ENCODE measurements at places on chromosomes 3 and 15.

GRCh38 chr3:25826510-25826909 is 36.6 kb downstream of the OXSM start:
- no peak for DNase-seq

GRCh38 chr3:173891272-173892100 is 493.9 kb downstream of the NLGN1 start:
- DNase-seq: no peak

- DNase-seq: peak; percentile 3
These were observed 90.8 kb downstream of the ZPLD1 start for GRCh38 chr3:102525624-102526023.

- DNase-seq: no peak
These were observed 33.1 kb upstream of the FOXP1 start for GRCh38 chr3:71616571-71617021.

- no peak for DNase-seq
These were observed 29.8 kb upstream of the MUC13 start for GRCh38 chr3:124964387-124964786.

DNA sequence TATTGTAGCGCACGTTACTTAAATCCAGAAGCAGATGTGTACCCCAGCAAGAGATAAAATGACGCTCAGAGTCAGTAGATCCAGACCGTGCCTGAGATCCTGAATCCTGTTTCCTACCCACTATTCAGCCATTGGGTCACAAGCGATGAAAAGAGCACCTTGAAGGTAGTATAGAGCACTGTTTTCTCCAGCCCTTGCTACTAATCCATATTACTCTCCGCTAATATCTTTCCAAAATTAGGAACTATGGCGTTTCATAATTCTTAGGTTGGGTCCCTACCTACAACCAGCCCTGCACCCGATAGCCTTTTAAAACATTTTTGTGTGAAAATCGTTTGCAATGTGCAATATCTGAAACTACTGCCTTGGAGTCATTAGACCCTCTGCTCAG is 596 bp downstream of the BTD start:
- DNase-seq: no peak

- DNase-seq: no peak
These were observed 51.0 kb downstream of the PLCL2 start for GRCh38 chr3:16935781-16936180.

- no peak for DNase-seq
These were observed 51.0 kb upstream of the ATP1B3 start for GRCh38 chr3:141825216-141826011.

DNA sequence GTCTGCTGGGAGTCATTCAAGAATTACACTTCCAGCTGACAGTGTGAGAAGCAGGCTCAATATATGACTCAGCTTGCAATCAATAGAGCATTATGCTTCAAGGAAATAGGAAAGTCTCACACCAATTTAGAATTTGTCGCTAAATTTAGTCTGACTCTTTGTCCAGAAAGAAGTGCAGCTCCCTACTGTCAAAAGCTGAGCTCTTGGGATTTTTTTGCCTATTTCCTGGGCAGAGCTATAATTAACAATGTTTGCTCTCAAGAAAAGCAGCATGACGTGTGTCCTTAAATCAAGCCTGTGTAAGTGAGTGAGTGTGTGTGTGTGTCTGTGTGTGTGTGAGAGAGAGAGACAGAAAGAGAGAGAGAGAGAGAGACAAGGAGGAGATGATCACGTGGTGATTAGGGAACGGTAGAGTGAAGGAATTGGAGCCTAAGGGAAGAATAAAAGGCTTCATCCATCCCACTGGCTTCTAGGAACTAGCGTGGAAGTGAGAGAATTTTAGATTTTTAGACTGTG is 16.4 kb upstream of the SLC35G2 start:
- DNase-seq: peak; percentile 42

GRCh38 chr15:63061975-63062374 is 19.4 kb downstream of the TPM1 start:
- DNase-seq: no peak

DNA sequence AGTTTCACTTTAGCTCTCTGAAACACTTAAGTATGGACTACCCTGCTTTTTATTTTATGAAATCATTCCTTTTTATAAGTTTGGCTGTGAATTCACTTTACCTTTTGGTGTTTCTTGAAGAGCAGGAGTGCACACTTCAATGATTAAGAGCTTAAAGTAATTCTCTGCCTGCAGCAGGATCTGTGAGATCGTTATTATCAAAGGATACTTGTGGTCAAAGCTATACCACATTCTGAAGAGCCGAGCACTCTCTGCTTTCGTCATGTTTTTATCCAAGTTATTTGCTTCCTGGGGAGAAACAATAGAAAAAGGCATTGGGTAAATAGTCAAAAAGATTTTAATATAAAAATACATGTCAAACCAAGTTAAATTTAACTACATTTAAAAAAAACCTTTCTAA is 243.7 kb downstream of the CHST2 start:
- DNase-seq: peak; percentile 44

- DNase-seq: peak; percentile 55
These were observed 52.9 kb downstream of the BSN start for GRCh38 chr3:49607105-49607591.

- peak; percentile 80 for DNase-seq
These were observed 3.5 kb downstream of the MYD88 start for GRCh38 chr3:38141952-38142273.

GRCh38 chr15:80773122-80773551 is 6.0 kb upstream of the CEMIP start:
- DNase-seq: no peak

DNA sequence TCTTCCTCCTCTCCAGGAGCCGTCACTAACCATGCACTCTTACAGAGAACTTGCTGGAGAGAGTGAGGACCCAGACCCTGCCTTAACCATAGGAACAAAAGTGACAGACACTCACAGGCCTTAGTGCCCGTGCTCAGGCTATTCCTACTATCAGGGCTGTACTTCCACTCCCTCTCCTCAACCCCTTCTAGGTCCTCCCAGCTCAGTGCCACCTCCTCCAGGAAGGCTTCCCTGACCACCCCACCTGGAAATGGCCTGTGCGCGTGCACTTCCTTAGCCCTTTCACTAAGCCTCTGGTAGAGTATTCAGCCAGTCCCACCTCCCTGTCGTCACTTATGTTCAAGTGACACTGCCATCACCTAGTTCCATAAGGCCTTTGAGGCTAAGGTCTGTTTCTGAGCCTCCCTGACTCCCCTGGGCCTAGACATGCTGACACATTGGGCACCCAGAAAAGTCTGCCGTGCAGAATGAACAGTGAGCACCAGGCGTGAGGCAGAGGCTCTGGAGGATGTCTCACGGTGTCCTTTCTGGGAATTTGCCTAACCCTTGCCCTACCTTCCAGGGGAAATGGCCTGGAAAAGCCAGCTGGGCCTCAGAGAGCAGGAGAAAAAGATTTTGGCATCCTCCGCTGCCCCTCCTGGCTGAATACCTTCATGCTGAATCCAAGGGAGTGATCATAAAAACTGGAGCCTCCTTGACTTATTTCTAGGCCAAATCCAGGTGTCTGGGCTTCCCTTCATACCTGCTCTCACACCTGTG is 108.6 kb upstream of the SMAD3 start:
- peak; percentile 22 for DNase-seq

GRCh38 chr15:85556618-85556895 is 176.2 kb downstream of the AKAP13 start:
- no peak for DNase-seq

- peak; percentile 26 for DNase-seq
These were observed 8.8 kb downstream of the NECTIN3 start for GRCh38 chr3:111080413-111080812.

DNA sequence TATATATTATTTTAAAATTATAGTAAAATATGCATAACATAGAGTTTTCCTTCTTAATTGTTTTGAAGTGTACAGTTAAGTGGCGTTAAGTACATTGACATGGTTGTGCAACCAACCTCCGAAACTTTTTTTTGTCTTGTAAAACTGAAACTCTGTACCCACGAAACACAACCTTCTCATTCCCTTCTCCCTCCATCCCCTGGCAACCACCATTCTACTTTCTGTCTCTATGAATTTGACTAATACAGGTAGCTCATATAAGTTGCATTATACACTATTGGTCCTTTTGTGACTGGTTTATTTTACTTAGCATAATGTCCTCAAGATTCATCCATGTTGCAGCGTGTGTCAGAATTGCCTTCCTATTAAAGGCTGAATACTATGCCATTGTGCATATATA is 179.4 kb downstream of the SATB1 start:
- DNase-seq: no peak

DNA sequence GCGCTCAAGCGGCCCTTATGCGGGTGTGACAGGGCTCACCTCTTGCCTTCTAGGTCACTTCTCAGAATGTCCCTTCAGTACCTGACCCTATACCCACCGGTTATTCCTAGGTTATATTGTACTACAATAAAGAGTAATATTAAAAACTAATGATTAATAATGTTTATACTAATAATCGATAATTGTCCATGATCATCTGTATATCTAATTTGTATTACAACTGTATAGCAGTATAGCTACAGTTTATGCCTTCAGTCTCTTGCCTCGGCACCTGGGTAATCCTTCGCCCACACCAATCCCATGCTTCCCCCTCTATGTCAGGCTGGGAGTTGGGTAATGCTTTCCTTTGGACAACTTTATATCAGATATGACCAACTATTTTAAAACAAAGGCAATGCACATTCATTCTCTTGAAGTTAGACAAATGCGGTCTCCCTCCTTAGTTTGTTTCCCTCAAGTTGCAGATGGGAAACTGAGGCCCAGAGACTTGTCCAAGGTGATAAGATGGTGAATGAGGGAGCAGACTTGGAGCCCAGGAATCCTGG is 3.4 kb downstream of the FAH start:
- no peak for DNase-seq

DNA sequence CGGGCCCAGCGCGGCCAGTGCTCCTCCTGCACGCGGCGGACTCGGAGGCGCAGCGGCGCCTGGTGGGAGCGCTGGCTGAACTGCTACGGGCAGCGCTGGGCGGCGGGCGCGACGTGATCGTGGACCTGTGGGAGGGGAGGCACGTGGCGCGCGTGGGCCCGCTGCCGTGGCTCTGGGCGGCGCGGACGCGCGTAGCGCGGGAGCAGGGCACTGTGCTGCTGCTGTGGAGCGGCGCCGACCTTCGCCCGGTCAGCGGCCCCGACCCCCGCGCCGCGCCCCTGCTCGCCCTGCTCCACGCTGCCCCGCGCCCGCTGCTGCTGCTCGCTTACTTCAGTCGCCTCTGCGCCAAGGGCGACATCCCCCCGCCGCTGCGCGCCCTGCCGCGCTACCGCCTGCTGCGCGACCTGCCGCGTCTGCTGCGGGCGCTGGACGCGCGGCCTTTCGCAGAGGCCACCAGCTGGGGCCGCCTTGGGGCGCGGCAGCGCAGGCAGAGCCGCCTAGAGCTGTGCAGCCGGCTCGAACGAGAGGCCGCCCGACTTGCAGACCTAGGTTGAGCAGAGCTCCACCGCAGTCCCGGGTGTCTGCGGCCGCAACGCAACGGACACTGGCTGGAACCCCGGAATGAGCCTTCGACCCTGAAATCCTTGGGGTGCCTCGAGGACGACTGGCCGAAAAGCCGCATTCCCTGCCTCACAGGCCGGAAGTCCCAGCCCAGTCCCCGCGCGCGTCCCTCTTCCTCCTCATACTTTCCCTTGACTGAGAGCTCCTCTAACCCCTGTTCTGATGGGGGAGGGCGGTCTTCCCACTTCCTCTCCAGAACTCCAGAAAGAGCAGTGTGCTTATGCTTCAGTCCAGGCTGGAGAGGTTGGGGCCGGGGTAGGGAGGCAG is 1.4 kb upstream of the IL17RC start:
- no peak for DNase-seq

DNA sequence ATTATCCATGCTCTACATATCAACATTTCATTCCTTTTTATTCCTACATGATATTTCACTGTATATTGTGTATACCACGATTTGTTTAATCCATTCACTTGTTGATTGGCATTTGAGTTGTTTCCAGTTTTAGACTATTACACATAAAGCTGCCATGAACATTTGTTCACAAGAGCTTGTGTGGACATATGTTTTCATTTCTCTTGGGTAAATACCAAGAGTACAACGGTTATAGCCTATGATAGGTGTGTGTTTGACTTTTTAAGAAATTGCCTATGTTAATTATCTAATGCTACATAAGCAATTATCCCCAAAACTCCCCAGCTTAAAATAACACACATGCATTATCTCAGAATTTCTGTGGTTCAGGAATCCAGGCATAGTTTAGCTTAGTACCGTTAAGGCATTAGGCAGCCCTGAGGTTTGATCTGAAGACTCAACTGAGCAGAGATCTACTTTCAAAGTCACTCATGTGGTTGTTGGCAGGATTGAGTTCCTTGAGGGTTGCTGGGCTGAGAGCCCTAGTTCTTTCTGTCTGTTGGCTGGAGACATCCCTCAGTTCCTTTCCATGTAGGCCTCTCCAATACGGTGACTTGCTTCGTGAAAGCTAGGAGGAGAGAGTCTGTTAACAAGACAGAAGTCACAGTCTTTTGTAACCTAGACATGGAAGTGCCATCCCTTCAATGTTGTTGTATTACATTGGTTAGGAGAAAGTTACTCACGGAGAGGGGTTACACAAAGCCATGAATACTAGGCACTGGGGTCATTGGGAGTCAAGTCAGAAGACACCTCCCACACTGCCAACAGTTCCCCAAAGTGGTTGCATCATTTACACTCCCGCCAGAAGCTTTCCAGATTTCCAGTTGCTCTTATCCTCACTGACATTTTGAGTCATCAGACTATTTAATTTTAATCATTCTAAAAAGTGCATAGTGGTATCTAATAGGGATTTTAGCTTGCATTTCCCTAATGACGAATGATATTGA is 21.0 kb upstream of the PCSK6 start:
- no peak for DNase-seq

DNA sequence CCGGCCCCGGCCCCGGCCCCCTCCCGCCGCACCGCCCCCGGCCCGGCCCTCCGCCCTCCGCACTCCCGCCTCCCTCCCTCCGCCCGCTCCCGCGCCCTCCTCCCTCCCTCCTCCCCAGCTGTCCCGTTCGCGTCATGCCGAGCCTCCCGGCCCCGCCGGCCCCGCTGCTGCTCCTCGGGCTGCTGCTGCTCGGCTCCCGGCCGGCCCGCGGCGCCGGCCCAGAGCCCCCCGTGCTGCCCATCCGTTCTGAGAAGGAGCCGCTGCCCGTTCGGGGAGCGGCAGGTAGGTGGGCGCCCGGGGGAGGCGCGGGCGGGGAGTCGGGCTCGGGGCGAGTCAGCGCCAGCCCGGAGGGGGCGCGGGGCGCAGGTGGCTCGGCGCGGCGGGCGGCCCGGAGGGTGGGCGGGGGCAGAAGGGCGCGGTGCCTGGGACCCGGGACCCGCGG is 352 bp downstream of the CHRD start:
- DNase-seq: no peak

GRCh38 chr3:86990734-86991481 is at the start of gene VGLL3:
Gene VGLL3 (minus strand): TSS chr3:86991149. CDS start chr3:86990743, 406 bp downstream.
- peak; percentile 86 for DNase-seq

GRCh38 chr15:70353606-70354345 is 256.1 kb upstream of the TLE3 start:
- no peak for DNase-seq

GRCh38 chr15:40763801-40764628 is at the start of gene GCHFR:
Gene GCHFR (plus strand): TSS chr15:40764068. CDS start chr15:40764181, 113 bp downstream.
- peak; percentile 36 for DNase-seq
